ENCODE measurements at places on chromosomes 5 and 9. TPM values are rescaled to one million over a fixed set of nuclear protein-coding genes. Genes with fewer than 3 reads are reported as not detected.

CHSY3 gene
- total RNA-seq: 6.3 TPM

CRB2 gene
- total RNA-seq: not detected

UGT3A1 gene
- total RNA-seq: not detected

PCDHA9 gene
- 0.05 TPM for total RNA-seq

CATSPER3 gene
- total RNA-seq: not detected

TUSC1 gene
- 8.0 TPM for total RNA-seq

DMRT2 gene
- total RNA-seq: not detected

CXCL14 gene
- total RNA-seq: 0.64 TPM

GRM6 gene
- total RNA-seq: not detected

IL5 gene
- total RNA-seq: not detected

RFESD gene
- 0.81 TPM for total RNA-seq

ECM2 gene
- 39.1 TPM for total RNA-seq

C5orf52 gene
- total RNA-seq: not detected

CDC20B gene
- total RNA-seq: not detected

IRX4 gene
- not detected for total RNA-seq

TMEFF1 gene
- 1.9 TPM for total RNA-seq

NME5 gene
- 2.6 TPM for total RNA-seq

FOXE1 gene
- not detected for total RNA-seq

PCDHGA2 gene
- 3.5 TPM for total RNA-seq

THBS4 gene
- total RNA-seq: 0.87 TPM

ECSCR gene
- total RNA-seq: 2.1 TPM

CDHR2 gene
- not detected for total RNA-seq

C5orf63 gene
- total RNA-seq: 2.6 TPM

HAVCR1 gene
- not detected for total RNA-seq

TEK gene
- 1.2 TPM for total RNA-seq

MAP1B gene
- total RNA-seq: 57.2 TPM

OR5C1 gene
- not detected for total RNA-seq

LCN1 gene
- not detected for total RNA-seq

ELOVL7 gene
- 0.12 TPM for total RNA-seq

HNRNPA0 gene
- total RNA-seq: 14.2 TPM

CDH12 gene
- not detected for total RNA-seq

HTR4 gene
- 0.44 TPM for total RNA-seq

DNAJA1 gene
- total RNA-seq: 74.7 TPM

LVRN gene
- not detected for total RNA-seq

ASPN gene
- total RNA-seq: 11.6 TPM

Data from cardiac ventricle fibroblast (primary cell).